ENCODE measurements at places on chromosomes 12 and 14.

- no peak for DNase-seq
Measured at GRCh38 chr14:98913967-98914650, 357.9 kb downstream of the BCL11B start.

- no peak for DNase-seq
Measured at GRCh38 chr12:51898506-51898905, 8.8 kb upstream of the ACVRL1 start.

- DNase-seq: no peak
Measured at GRCh38 chr12:123813349-123813748, 51.2 kb downstream of the DNAH10 start.

DNA sequence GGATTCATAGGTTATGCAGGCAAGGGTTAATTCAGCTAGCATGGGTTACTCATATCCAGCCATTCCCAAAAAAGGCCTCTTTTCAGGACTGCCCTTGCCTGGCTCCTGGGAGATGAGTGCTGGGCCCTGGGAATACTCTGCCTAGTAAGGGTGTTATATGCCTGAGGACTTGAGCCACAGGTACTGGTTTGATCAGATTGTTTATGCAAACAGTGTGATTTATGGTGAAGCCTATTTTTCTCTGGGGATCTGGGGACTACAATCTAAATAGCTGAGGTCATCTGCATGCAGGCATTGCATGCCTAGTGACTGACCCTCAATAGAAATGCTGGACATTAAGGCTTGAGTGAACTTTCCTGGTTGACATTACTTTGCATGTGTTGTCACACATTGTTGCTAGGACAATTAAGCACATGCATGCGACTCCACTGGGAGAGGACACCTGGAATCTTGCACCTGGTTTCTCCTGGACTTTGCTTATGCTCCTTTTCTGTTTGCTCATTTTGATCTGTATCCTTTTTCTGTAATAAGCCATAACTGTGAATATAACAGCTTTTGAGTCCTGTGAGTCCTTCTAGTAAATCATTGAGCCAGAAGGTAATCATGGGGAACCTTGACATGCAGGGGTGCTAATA, 73.0 kb downstream of the RAD51B start:
- DNase-seq: no peak

- no peak for DNase-seq
Measured at GRCh38 chr12:124091835-124092234, 118.8 kb downstream of the ZNF664 start.

DNA sequence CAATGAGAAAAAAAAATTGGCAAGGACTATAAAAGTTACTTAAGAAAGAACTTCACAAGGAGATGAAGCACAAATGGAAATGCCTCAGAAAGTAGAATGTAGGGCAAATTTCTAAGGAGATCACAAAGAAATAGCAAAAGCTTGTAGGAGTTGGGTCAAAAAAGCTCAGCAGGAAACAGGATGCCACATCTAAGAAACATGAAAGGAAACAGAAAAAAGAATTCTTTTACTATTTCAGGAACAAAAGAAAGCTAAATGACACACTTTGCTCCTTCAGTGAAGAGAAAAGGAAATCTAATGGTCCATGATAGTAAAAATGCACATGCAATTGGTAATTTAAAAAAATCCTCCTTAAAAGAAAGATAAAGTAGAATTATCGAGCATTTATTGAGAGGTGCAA, 452.1 kb upstream of the GARIN6 start:
- no peak for DNase-seq

- no peak for DNase-seq
Measured at GRCh38 chr12:18887368-18887767, 149.4 kb downstream of the CAPZA3 start.

DNA sequence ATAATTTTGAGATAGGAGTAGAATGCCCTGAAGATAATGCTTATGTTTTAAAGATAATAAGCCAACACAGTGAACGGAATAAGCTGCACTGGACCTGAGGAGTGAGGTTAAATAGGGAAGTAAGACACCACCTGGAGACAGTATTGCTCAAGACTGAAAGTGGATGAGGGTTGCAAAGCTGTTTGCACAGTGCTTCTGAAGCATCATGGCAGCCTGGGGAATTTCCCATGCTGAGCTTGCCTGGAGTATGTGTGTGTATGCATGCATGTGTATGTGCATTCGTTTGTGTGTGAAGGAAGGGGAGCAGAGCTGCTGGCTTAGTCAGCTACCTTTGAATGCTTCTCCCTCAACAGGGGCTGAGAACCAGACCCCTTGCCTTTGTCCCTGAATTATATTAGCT, 35.8 kb downstream of the BHLHE41 start:
- DNase-seq: no peak

DNA sequence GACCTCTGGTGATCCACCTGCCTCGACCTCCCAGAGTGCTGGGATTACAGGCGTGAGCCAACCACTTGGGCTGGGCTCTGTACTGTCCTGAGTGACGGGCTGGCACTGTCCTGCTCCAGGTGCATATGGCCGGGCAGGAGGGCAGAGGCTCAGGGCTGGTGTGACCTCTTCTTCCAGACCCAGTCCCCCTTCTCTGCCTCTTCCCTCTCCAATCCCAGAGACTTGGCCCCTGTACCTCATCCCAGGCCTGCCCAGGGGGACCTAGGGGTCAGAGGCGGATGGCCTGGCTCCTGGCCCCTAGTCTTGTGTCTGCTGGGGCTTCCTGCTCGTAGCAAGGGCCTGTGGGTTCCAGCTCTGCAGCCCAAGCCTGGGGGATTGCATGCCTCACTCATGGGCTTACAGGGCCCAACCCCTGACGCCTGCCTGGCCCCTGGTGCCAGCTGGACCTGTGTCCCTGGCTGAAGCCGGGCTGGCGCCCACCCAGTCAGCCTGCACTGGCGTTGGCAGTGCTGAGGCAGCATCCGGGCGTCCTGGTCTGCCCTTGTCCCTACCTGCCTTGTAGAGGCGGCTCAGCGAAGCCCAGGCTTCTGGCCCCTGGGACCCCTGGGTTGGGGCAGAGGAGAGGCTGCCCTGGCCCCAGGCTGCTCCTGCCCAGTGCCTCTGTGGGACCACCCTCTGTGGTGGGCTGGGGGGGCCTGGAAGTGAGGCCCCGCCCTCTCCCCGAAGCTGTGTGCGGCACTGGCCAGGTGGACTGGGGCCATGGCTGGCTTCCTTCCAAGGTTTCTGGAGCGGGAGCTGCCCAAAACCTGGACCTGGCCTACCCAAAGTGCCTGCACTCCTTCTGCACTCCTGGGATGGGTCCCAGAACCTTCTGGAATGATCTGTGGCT, 4.3 kb downstream of the TEDC1 start:
- DNase-seq: no peak

- DNase-seq: no peak
Measured at GRCh38 chr14:75540479-75540851, 18.2 kb downstream of the BATF start.

GRCh38 chr14:83706231-83706954, 1823.6 kb upstream of the FLRT2 start:
- DNase-seq: no peak

DNA sequence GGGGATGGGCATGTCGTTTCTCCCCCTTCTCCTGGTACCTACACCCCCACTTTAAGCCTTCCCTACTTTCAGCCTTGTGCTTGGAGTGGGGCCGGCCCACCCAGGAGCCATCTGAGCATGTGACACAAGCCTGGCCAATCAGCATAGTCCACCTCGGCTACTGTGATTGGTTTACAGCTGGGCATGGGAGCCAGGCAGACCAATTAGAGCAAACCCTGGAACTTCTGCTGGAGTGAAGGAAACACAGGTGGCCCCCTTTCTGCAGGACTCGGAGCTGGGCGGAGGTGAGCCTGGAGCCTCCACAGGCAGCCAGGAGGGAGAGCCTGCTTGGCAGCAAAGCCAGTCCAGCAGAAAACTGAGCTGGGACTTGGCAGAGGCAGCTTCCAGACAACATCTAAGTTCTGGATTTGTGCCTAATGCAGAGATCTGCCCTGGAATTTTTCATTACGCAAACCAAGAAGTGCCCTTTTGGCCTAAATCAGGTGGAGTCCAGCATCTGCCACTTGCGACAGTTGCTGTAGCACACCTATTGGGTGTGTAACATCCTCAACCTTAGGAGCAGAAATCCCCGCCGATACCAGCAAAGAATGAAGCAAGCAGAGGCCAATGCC, 59.5 kb downstream of the SCARB1 start:
- no peak for DNase-seq

- no peak for DNase-seq
Measured at GRCh38 chr12:76860256-76860655, 18.6 kb downstream of the CSRP2 start.

DNA sequence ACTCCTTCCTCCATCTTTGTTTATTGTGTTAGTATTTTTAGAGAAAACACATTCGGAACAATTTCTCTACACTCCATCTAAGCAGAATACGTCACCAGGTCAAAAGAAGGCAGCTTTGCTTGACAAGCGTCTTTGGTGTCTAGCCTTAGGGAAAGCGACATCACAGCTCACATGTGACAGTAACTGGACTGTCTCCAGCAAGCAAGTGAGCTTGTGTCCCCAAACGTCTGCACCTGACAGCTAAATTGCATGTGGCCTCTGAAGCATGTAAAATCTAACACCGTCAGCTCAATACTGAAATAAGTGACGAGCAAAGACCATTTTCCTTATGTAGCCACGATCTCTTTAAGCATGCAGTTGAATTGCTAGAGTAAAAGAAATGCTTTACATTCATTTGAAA, 509.8 kb downstream of the GLT1D1 start:
- no peak for DNase-seq

DNA sequence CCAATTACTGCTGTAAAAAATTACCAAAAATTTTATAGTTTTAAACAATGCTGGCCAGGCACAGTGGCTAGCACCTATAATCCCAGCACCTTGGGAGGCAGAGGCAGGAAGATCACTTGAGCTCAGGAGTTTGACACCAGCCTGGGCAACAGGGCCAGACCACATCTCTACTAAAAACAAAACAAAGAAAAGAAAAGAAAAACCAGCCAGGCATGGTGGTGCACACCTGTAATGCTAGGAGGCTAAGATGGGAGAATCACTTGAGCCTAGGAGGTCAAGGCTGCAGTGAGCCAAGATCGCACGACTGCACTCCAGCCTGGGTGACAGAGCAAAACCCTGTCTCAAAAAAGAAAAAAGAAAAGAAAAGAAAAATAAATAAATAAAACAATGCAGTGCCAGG, 54.0 kb upstream of the ARID2 start:
- DNase-seq: no peak

DNA sequence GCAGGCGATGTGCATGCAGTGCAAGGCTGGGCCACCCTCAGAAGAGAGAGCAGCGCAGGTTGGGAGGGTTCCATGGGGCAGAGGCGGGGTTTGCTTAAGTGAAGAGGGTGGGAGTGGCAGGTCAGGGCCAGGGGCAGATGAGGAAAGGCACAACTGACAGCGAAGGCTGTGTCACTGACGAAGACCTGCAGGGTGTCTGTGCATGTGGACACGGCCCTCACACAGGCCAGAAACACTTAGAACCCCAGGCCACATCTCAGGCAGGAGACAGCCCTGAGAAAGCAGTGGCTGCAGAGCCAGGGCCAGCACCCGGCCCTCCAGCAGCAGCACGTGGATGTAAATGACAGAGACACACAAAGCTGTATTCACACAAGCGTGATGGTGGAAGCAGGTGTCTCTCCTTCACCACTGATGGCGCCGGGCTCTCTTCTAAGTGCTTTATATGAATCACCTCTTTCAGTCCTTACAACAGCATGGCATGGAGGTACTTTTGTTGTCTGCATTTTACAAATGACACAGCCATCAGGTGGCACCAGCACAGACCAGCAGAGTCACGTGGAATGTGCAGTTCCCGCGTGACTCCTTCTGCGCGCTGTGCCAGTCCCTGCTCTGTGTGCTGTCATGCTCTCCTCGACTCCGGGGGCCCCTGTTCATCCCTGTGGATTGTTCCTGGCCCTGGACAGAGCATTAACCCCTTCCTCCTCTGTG, 54.6 kb downstream of the TSPAN11 start:
- DNase-seq: no peak

DNA sequence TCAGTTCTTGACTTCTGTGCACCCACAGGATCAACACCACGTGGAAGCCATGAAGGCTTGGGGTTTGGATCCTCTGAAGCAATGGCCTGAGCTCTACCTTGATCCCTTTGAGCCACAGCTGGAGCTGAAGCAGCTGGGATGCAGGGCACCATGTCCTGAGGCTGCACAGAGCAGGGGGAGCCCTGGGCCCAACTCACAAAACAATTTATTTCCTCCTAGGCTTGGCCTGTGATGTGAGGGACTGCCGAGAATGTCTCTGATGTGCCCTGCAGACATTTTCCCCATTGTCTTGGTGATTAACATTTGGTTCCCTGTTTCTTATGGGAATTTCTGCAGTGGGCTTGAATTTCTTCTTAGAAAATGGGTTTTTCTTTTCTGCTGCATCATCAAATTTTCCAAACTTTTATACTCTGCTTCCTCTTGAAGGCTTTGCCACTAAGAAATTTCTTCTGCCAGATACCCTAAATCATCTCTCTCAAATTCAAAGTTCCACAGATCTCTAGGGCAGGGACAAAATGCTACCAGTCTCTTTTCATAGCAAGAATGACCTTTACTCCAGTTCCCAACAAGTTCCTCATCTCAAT, 288.2 kb downstream of the CCDC59 start:
- DNase-seq: no peak

- DNase-seq: no peak
Measured at GRCh38 chr14:79254069-79254775, 957.1 kb downstream of the DIO2 start.

DNA sequence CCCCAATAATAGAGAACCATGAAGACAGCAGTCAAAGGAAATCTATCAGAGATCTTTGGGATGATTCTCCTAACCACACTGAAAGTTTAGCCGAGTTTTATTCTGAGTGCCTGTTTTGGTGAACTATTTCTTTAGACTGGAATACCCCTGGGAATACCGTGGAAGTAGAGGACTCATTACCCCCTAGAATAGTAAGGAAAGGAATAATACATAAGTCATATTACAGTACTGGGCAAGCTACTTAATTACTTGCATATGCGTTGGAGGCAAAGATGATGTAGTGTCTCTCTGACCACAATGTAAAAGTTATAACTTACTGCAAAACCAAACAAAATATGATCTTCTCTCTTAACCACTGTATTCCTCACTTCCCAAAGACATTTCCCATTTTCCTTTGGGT, 25.5 kb downstream of the ZC2HC1C start:
- no peak for DNase-seq

DNA sequence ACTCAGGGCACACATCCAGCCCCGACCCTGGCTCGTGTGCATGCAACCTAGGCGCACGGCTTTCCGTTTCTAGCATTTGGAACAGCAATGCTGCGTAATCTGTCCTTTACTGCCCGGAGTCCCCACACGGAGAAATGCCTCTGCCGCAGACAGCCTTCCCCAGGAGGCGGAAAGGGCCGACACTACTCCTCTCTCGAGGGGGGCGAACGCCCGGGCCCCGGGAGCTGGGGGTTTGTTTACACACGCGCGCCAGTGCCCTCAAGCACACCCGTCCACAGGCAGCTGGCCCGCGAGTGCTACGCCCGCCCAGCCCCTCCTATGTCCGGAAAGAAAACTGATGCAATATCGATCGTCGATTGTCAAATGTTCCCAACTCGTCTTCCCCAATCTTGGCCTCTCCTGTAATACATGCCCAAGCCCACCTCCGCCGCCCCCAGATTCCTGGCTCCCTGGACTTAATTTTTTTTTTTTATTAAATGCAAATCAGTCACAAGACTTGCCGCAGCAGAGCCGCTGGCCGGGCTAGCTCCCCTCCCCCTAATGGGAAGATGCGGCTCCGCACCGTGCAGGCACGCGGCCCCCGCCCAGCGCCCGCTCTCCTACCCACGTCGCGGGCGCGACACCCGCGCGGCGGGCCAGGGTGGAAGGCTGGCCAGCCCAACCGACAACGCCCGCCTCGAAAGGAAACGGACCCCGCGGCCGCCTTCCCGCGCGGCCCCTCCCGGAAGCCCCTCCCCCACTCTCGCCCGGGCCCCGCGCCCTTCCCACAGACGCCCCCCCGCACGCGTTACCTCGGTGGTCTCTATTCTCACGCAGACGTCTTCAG, 642 bp downstream of the SLC38A2 start:
- DNase-seq: no peak

- no peak for DNase-seq
Measured at GRCh38 chr12:27521066-27521465, 2.9 kb upstream of the PPFIBP1 start.

All from cortex of kidney (tissue), 1 donor.